KG1 (cell line): ENCODE measurements at places on chromosomes 2 and 18.

GRCh38 chr2:84202166-84202565 is 256.9 kb downstream of the SUCLG1 start:
- no peak for DNase-seq

DNA sequence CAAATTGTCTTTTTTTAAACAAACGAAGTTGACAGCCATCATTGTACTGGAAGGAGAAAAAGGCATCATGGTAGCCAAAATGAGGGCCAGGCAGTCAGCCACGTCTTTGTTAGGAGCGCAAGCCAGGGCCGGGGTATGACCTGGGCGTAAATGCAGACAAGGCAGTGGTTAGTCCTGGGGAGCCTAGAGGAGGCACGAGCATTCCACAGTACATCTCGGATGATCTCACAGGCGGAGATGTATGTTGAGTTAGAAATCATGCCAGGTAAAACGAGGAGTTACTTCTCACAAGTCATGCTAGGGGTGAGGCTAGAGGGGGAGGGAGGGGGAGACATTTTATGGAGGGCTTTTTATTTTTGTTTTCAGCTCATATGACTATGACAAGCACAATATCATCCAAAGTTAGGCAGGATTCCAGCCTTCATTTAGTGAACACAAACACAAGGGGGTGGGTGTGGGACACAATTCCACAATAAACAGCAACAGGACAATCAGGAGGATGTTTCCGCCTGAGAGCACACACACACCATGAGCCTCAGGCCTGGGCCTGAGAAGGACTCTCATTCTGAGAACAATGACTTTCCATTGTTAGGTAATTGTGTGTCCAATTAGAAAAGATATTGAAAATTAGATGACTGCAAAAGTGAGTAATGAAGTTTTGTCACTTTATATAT is 64.4 kb upstream of the PGAP1 start:
- DNase-seq: no peak

GRCh38 chr2:231900972-231901371 is 25.2 kb downstream of the NPPC start:
- no peak for DNase-seq

DNA sequence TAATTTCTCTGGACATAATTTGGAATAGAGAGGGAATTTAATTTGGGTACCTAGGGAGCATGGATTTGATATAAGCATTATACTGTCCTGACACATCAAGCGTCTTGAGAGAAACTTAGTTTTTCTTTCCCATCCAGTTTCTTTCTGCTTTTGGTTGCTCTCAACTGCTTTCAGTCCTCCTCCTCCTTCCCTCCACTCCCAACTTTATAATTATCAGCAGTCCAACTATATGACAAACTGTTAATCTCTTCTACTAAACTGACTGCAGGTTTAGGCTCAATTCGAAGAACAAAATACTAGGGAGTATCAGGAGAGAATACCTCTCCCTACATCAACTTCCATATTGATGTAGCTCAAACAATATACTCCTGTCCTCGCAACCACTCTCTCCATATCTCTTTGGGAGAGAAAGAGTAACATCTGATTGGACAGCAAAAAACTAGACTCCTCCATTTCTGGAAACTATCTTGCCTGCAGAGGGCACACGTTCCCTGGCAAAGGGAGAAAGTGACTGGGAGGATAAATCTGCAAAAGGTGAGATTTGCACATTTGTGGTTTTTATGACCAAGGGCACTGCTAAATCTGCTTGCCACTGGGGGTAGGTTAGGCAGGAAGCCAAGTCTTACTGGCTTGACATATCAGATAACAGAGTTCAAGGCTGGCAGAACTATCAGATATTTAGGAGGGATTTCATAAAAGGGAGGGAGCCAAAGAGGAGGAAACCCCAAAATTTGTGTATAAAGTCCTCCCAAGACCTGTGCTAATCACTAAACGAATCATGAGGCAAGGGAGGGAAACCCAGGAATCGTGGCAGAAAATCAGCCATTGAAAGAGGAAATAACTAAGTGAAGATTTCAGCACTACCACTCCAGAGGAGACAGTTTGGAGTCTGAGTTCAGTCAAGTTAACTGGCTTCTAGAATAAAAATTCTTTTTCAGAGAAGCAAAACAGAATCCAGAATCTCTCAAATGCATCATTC is 40.0 kb downstream of the ICA1L start:
- DNase-seq: no peak

DNA sequence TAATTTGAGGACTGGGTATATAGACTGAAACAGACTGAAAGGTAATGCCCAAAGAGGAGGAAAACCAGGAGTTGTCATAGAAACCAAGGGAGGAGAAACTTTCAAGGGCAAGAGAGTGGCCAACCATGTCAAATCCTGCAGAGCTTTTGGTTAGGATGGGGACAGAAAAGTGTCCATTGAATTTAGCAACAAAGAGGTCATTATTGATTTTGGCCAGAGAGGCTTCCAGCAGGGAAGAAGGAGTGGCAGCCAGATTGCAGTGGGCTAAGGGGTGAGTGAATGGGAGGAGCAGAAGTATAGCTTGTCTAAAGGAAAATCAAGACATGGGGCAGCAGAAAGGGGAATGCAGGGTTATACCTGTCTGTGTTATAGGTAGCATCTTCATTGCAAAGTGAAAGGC is 194.0 kb downstream of the CAMKMT start:
- DNase-seq: no peak

DNA sequence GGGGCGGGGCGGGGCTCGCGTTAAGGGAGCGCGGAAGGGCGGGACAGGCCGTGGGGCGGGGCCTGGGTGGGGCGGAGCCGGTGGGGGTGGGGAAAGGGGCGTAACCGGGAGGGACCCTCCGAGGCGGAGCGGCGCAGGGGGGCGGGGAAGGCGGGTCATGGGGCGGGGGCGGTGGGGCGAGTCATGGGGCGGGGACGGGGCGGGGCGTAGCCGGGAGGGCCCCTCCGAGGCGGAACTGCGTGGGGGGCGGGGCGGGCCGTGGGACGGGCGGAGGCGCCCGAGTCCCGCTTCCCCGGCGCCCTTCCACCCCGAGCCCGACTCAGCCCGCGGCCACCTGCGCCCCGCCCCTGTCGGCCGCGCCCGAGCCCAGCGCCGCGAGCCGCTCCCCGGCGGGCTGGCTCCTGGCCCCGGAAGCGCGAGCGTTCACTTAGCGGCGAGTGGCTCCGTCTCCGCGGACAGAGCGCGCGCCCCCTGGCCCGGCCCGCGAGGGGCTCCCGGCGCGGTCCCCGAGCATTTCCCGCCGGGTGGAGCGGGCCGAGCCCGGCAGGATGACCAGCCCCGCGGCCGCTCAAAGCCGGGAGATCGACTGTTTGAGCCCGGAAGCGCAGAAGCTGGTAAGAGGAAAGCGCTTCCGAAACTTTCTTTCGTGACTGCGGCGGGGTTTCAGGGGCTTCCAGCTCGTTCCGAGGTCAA is 64.7 kb downstream of the LRRFIP1 start:
- DNase-seq: peak; percentile 85
